ENCODE measurements at places on chromosomes 7 and 10.
A peak's percentile ranks its signal among the peaks of the same experiment; 100 is the strongest.

DNA sequence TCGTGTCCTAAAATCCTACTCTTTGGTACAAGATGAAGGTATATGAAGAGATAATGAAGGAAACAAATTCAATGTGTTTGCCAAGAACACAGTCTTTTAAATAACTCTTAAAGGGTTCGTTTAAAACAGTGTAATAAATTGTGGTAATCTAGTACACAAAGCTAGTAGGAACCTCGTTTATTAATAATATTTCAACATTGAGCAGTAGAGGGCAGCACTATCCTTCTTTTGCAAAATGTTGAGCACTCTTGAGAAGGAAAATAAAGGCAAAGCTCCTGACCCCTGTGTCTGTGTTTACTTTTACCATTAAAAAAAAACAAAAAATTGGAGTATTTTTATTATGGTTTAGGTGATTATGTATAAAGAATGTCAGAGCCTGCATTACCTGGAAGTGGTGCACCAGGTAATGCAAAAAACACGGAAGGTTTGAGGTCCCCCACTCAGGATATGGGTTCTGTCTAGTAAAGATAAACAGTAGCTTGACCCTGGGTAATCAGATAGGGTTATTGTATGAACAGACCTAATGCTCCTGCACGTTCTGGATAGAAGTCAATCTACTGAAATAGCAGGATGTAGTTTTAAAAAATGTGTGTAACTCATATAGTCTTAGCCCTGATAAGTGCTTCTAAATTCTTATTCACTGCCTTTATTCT is 5.7 kb upstream of the GOT1 start:
- DNase-seq: peak; percentile 47

DNA sequence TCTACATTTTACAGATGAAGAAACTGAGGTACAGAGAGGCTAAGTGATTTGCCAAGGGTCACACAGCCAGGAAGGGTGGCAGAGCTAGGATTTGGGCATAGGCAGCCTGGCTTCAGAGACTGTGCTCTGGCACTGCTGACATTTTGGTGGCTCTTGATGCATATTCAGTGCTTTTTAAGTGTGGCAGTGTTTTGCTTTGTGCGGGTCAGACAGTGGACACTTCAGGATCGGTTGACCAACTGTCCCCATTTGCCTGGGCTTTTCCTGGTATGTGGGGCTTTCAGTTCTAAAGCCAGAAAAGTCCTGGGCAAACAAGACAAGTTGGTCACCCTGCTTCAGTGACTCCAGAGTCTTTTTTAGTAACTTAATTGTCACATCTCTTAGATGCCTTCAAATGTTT is 35.0 kb downstream of the SUFU start:
- DNase-seq: no peak

DNA sequence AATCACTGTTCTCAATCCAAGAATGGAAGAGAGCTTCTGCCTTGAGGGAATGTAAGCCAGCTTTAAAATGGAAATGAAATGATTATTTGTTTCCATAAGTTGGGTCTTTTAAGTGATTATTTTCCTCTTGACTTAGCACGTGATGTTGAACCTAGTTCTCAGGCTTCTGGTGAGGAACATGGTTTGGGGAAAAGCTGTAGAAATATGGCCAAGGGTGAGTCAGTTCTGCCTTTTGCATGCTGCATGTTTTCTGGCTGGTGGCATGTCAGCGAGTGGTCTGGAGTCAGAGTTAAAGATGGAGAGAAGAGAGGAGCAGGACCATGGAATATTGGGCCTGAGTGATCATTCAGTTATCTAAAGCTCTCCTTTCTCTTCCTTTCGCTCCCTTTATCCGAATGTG is 54.0 kb downstream of the DNAH11 start:
- no peak for DNase-seq

GRCh38 chr10:117936566-117936965 is 110.2 kb downstream of the RAB11FIP2 start:
- DNase-seq: no peak

DNA sequence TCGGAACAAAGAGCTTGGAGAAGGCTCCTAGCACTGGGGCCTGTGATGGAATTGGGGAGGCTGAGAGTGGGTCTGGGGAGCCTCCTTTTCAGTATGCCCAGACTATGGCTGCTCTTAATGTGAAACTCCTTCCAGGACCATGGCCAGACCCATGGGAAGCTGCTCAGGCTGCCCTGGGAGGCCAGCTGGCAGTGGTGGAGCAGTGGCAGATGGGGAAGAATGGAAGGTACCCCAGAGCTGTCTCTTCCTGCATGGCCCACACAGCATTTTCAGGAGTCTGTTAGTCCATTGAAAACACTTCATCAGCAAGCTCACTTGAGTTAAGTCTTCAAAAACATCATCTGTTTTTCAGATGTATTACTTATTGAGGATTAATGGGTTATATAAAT is 18.5 kb downstream of the NACAD start:
- no peak for DNase-seq

DNA sequence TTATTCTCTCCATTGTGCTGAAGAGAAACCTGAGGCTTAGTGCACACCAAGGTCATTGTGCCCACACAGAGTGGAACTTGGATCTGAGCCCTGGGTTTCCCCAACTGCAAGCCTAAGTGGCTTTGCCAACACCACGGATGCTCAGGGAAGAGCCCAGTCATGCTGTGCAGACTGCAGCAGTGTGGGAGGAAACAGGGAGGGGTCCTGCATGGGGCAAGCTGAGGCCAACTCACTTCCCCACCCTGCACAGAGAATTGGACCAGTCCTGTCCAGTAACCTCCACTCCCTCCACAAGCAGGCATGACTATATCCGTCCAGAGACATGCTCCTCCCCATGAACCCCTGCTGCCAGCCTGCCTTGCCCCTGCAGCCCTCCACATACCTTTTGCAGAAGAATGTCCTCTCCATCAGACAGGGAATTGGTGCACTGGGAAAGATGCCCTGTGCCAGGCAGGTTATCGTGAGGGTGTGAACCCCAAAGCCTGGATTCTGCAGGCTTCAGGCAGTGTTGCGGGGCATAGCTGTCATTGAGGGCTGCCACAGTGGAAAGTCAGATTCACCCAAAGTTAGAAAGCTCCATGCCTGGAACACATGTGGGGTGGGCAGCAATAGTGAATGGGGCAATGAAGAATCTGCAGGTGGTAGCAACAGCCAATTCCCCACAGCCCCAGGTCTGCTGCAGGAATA is 44.9 kb downstream of the DRGX start:
- DNase-seq: no peak

DNA sequence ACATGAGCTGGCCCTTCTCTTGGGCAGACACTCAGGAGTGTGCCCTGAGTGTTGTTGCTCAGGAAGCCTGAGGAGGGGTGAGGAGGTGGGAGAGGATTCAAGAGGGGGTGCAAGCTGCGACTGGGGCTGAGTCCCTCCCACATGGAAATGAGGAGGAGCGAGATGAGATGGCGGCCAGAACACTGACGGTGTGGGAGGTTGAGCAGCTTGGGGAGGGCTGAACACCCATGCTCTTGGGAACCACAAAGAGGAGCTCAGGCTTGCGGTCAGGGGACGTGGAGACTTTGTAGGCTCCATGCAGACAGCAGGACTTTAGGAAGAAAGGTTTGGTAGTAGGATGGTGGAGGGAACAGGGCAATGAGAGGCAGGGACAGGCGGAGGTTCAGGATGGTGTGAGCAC is 163.2 kb upstream of the SHH start:
- no peak for DNase-seq

DNA sequence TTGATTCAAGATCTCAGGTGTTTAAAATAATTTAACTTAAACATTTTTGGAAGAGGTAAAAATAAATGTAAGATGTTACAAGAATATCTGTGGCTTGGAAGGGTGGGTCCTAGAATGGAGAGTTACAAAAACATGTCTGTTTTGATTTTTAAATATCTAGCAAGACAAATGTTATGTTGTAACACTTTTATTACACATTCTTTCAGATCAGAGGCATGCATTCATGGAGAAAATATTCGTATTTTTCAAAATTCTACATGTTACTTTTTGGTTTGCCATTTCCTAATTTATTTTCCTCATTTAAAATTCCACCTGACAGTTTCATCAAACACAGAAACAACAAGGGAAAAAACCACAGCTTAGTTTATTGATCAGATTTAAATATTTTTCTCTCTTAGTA is 10.0 kb downstream of the WBP1L start:
- no peak for DNase-seq

DNA sequence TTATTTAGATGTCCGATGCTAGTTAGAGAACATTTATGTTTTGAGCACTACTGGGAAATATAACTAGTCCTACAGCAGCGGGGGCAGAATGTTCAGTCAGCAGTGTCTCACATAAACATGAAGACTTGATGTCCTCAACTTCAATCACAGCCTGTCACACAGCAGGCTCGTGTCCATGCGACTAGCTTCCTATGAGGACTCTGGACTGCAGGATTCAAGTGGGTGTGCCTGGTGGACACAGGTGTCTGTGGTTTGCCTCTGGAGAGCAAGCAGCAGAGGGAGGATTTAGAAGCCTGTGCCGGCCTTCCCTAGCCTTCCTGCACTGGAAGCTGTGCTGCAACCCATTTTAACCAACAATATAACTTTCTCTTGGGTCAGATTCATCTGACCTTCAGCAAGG is 30.0 kb upstream of the LANCL2 start:
- no peak for DNase-seq

DNA sequence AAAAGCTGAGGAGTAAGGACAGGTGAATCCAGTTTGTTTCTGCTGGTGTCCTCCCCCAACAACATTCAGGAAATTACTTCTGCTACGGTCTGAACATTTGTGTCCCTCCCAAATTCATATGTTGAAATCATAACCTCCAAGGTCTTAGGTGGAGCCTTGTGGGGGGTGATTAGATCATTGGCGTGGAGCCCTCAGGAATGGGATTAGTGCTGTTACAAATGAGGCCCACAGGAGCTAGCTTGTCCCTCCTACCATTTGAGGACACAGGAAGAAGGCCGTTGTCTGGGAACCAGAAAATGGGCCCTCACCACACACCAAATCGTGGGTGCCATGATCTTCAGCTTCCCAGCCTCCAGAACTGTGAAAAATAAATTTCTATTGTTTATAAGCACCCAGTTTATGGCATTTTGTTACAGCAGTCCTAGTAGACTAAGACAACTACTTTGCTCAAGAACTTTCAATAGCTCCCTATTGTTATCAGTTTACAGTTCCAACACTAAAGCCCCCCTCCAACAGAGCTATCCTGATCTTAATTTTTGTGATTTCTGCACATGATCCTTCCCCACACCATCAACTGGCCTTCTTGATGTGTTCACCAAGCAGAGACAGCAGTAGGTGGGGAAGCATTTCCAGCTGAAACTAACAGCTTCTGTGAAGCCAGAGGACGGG is 2.1 kb upstream of the LRMDA start:
- DNase-seq: no peak
